Vagina (tissue), 2 donors: ENCODE measurements at places on chromosomes 1 and 21.

DNA sequence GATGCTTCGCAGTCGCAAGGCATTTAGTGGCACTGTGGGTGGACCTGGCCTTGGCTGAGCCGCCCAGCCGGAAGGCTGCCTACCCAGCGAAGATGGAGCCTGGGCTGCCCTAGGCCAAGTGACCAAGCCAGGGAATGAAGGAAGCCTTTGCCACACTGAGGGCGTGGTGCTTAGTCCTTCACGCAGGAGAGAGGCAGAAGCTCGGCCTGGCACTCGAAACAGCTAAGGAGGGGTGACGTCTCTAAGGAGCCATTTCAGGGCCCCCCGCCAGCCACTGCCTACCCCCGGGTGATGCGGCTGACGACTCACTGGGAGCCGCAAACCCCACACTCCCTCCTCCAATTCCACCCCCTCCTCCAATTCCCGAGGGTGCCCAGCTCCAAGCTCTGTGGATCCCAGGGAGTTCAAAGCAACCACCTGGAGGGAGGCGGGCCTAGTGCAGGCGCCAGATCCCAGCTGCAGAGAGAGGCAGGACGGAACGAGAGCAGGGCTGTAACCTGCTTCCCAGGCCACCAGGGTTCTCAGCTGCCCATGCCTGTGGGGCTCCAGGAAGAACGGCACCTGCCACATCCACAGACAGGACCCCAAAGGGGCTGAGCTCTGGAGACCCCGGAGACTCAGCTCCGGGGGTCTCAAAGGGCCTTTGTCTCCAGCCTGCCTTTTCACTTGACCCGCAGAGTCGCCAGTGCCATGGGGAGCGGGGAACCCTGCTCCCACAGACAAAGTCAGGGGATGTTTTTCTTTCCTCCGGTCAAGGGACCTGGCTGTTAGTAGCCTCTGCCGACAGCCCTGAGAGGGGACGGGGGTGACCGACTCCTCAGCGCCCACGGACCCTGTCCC, 75.8 kb downstream of the ARHGEF16 start:
- DNase-seq, result no peak

GRCh38 chr1:211259638-211260126, 516 bp downstream of the RCOR3 start:
- no peak for DNase-seq

DNA sequence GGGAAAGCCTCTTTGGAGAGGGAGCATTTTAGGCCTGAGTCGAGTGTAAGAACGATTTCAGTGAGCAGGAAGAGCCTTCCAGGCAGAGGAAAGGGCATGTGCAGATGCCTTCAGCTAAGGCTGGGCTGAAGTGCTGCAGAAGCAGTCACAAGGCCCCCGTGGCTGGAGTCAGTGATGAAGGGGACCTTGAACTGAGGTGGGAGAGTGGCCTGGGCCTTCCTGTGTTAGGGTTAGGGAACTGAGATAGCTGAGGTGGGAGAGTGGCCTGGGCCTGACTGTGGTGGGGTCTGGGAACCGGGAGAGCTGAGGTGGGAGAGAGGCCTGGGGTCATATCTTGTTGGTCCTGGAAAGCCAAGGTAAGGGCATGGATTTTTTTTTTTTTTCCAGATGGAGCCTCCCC, 50.9 kb upstream of the ETV3 start:
- peak; percentile 67 for DNase-seq

GRCh38 chr1:153099461-153100045, 5.2 kb upstream of the SPRR2E start:
- DNase-seq, result no peak

GRCh38 chr1:241308011-241308410, 49.0 kb downstream of the RGS7 start:
- DNase-seq, result no peak

- DNase-seq, result no peak
Observed at GRCh38 chr1:20073256-20073655, 3.3 kb downstream of the PLA2G5 start.

- DNase-seq, result no peak
Observed at GRCh38 chr1:70092526-70092925, 112.9 kb downstream of the LRRC40 start.

GRCh38 chr1:170967042-170967910, 31.9 kb downstream of the MROH9 start:
- no peak for DNase-seq

DNA sequence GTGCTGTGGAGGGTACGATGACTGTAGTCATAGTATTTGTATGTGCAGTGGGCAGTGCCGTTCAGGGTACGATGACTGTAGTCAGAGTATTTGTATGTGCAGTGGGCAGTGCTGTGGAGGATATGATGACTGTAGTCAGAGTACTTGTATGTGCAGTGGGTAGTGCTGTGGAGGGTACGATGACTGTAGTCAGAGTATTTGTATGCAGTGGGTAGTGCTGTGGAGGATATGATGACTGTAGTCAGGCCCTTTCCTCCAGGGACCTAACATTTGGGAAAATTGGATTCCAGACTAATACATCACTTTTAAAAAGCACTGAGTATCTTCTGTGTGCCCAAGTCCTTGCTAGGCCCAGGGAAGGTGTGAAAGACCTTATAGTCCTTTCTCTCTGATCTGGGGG, 2.9 kb downstream of the ZNF672 start:
- no peak for DNase-seq

GRCh38 chr1:193313354-193314140, 127.1 kb upstream of the B3GALT2 start:
- DNase-seq, result no peak

- no peak for DNase-seq
Observed at GRCh38 chr1:54991939-54992338, 6.8 kb upstream of the BSND start.

DNA sequence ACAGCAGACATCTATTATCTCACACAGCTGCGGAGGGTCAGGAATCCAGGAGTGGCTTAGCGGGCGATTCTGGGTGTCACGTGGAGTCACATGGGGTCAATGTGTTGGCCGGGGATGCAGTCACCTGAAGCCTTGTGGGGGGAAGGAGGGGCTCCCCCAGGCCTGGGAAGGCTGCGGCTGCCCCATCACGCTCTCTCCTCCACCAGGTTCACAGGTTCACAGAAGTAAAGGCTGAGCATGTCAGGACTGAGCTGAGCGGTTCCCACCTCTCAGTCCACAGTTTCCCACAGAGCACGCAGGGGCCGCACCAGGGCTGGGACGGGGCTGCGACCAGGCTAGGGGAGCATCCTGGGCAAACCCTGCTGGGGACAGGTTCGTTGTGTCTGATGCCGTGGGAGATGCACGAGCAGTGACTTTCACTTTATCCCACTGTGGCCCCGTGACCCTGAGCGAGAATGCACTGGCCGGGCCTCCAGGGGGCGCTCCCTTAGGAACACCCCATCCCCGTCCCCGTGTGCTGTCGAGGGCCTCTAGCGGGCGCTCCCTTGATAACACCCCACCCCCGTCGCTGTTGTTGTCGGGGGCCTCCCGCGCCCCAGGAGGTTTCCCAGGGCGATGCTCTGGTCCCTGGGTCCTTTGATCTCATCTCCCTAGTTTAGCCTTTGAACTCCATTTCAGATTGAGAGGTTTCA, 73.2 kb upstream of the TRAPPC10 start:
- no peak for DNase-seq

DNA sequence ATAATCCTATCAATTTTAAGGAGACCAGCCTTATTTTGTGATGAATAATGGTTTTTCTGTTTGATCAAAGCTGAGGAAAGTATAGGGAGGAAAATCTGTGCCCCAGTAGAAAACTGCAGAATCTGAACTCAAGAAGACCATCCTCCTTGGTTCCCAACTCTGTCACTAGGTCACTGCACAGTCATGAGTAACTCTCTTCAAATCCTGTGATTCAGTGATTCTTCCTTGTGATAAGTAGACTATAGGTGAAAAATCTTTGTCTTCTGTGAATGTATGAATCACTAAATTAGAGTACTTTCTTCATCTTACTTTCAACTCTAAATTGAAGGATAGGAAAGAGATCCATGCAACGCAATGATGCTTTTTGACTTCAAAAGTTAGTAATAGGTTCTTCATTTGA, 13.3 kb upstream of the OR2L5 start:
- DNase-seq, result no peak

DNA sequence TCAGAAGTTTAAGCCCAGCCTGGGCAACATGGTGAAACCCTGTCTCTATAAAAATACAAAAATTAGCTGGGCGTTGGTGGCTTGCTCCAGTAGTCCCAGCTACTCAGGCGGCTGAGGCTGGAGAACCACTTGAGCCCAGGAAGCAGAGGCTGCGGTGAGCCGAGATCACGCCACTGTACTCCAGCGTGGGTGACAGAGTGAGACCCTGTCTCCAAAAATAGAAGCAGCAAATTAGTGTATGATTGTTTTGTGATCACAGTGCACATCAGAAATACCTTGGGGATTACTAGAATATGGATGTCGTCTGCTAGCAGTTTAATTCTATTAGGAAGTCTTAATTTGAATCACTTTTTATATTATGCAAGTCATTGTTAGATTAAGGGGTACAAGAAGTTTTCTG, 59.0 kb downstream of the ZBTB17 start:
- no peak for DNase-seq

GRCh38 chr1:36321119-36321951, 2.1 kb downstream of the EVA1B start:
- DNase-seq, result no peak

DNA sequence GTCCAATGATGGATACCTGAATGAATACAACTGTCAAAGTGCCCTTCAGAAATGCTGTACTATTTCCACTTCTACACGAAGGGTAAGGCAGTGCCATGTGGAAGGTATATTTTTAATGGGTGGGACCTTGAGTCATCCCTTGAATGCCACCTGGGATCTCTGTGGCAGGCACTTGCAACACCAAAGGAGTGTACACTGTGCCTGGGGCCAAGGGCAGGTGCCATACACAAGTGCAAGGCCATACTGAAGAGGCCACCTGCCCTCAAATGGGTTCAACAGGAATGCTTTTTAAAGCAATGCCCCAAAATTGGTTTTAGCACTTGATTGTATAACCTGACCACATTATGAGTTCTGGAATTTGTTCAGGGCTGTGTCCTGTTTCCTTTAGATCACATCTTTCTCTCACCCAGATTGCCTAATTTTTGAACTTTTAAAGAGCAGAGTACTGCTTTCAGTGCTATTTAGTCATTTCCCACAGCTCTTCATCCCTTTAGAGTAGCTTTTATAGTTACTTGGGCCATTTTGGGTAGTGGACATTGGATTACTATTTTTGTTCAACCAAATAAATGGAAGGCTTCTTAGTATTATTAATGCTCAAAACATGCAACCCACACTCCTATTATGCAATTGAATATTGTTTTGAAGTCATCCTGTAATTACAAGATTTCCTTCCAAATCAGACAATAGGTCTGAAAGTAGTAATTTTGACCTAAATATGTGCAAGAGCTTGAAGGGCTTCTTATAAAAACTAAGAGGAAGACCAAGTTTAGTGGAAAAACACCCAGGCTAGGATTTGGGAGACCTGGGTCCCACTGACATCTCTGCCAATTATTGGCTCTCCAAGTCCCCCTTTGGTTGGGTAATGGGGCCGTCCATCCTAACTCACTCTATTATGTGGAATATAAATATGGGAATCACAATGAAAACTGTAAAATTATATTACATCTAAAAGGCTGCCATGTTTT, 57.2 kb downstream of the LEPR start:
- DNase-seq, result no peak

GRCh38 chr1:961132-961669, 817 bp downstream of the KLHL17 start:
- DNase-seq, result no peak

GRCh38 chr1:167599957-167600581, 30.0 kb upstream of the RCSD1 start:
- no peak for DNase-seq

DNA sequence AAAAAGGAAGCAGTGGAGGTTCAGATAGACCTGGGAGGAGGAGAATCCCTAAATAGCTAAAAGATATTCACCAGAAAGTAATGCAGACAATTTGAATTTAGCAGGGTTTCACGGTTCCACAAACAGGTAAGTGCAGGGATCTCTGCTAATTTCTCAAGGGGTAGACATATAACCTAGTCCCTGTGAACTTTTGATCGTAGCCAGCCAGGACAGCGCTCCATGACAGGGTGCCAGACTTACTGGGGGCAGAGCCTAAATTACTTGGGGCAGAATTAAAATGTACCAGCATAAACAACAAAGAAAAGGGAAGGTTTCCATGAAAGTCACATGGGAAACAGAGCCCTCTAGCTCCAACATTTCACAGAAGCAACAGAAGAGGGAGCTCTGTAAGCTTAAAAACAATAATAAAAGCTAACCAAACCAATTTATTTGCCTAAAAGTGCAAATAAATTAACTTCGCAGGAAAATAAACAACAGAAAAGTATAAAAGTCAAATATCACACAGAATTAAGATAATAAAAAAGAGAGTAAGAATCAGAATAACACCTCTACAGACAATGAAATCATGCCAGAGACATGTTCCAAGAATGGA, 198.3 kb downstream of the DUSP10 start:
- no peak for DNase-seq

- no peak for DNase-seq
Observed at GRCh38 chr1:52955129-52955970, 28.3 kb downstream of the SCP2 start.

GRCh38 chr1:218866507-218866906, 307.2 kb upstream of the LYPLAL1 start:
- DNase-seq, result no peak

DNA sequence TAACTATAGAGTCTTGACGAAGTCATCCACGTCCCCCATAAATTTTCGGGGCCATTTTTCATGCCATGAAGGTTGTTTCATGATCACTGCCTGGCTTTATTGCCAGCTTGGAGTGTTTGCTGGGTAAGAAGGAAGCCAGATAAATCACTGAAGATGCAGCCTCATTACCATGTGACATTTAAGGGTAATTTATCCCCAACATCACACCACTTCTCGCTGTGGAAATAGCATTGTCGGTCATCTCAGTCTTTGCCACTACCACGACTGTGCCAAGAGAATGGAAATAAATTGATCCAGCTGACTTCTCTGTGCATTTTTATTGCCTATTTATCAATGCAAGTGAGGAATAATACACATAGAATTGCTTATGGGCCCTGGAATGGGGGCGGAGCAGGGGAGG, 617.9 kb downstream of the AJAP1 start:
- DNase-seq, result no peak

DNA sequence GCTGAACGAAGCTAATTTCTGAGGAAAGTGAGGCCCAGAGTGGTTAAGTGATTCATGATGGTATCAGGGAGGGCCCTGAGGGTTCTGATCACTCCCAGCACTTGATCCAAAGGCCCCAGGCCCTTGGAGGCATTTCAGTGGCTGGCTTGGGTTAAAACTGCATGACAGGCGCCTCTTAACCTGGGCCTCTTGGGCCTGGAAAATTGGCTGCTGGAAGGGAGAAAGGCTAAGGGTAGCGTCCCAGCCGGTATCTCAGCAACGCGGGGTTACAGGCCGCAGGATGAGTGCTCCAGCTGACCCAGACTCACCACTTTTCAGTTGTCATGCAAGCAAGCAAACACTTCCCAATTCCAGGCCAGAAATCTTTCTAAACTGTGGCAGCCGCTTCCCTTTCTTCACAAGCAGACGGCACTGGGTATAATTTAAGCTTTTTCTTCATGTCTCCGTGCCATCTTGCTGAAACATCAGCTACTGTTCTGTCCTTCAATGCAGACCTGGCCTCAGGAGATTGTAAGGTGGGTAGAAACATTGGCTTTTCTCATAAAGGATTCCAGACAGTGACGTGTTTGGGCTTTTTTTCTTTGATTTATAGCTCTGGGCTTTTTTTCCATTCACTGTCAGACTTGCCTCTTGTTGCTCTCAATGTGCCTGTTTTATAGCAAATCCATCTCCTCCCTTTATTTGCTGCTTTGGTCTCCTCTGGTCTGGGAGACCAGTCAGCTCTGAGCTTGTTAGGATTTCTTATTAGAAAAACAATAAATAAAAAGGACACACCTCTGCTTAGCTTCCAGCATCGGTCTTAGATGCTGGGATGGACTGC, 229.1 kb downstream of the KCNJ6 start:
- no peak for DNase-seq

- DNase-seq, result no peak
Observed at GRCh38 chr1:218679391-218679790, 334.3 kb downstream of the TGFB2 start.
